ENCODE measurements at places on chromosomes 1 and 21.

DNA sequence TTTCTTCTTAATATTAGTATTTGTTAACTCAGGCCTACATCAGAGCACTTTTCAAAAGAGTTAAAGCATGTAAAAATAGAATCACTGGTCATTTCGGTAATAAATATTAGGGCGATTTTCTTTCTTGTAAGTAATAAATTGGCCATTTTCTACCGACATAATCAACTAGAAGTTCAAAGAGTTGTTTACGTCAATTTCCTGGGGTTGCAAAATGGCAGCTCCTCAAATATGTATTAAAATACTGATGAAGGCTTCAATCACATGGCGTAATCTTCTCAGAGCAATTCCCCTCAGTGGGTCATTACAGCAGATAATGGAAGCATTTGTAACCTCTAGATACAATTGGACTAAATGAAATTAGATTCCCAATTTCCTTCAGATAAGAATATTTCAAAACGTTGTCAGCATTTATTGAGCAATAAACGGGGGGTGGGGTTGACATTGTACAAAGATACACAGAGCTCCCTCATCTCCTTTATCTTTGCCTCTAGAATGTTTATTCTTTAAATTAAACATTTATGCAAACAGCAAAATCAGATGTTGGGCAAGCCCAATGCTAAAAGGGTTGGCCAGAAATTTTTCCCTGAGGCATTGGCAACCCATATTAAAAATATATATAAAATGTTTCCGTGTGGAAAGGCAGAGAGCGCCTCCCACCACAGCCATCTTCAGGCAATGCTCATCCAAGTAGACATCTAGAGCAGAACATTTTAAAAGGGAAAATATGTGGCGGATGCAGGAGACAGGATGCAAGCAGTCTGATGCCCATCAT lies 240.6 kb downstream of the NCAM2 start:
- no peak for DNase-seq

GRCh38 chr1:235253219-235253962 lies 74.6 kb downstream of the ARID4B start:
- peak; percentile 65 for DNase-seq

- DNase-seq: no peak
Measured at GRCh38 chr1:85935234-85935633, 221.3 kb downstream of the COL24A1 start.

DNA sequence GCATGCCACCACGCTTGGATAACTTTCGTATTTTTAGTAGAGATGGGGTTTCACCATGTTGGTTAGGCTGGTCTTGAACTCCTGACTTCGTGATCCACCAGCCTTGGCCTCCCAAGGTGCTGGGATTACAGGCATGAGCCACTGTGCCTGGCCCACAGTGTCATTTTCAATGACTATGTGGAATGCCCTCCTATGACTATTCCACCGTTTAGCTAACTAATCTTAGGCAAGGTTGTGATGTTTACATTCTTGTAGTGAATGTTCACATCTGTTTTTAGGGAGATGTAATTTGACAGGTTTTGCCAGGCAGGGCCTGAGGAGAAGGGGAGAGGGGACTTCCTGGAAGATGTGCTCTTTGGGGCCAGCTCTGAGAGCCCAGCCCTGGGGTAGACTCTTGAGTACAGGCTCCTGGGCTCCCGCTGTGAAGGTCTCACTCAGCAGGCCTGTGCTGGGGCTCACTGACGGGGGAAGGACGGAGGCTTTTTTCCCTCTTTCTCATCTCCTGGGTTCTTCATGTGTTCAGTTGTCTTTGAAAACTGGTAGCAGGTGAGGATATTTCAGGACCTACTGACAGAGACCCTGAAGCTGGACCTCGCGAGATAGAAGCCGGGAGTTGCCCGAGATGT lies 13.2 kb downstream of the COQ8A start:
- no peak for DNase-seq

- no peak for DNase-seq
Measured at GRCh38 chr1:2596530-2597333, 10.2 kb downstream of the PRXL2B start.

DNA sequence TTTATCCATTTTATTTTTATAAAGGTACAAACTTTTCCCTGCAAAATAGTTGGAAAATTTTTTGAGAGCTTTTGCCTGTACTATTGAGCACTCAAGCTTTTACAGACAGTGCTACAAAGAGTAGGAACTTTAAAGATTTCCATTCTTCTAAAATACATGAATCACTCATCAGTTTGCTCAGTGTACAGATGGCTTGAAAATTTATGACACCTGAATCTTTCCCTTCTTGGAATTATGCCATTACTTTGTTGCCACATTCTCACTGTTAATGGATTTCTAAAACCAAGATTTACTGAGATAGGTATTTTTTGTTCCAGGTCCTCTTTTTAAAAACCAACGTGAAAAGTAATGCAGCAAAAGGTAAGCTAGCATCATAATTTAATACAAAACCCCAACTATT lies 76.0 kb downstream of the GPATCH2 start:
- DNase-seq: no peak

GRCh38 chr1:246483569-246483933 lies 23.5 kb downstream of the SMYD3 start:
- DNase-seq: no peak

- DNase-seq: no peak
Measured at GRCh38 chr1:170520601-170521000, 11.4 kb upstream of the GORAB start.

- no peak for DNase-seq
Measured at GRCh38 chr1:32860566-32860965, 10.1 kb downstream of the FNDC5 start.

All from activated CD4-positive, alpha-beta T cell treated with anti-CD3 and anti-CD28 coated beads for 48 hours (primary cell).